ENCODE measurements at places on chromosomes 3 and 15. TPM values are rescaled to one million over a fixed set of nuclear protein-coding genes. Genes with fewer than 3 reads are reported as not detected.

The TRAT1 gene
- total RNA-seq: not detected

The COPG1 gene
- 171 TPM for total RNA-seq

The ASB14 gene
- total RNA-seq: not detected

The FOXB1 gene
- total RNA-seq: not detected

The RARB gene
- total RNA-seq: 3.8 TPM

The TAMM41 gene
- total RNA-seq: 3.5 TPM

The TM4SF18 gene
- 366 TPM for total RNA-seq

DNA sequence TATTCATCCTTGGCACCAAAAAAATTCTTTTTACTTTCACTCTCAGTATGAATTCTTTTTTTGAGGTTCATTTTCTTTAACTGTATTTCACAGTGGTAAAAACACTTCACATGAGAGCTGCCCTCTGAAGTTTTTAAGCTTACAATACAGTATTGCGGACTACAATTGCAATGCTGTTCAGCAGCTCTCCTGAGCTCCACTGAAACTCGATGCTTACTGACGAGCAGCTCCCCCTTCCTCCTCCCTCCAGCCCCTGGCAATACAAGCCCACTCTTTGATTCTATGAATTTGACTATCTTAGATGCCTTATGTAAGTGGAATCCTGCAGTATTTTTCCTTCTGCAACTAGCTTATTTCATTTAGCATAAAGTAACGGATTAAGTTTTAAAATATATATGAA, 183.4 kb downstream of the ADAMTS17 start:
- DNase-seq: no peak

DNA sequence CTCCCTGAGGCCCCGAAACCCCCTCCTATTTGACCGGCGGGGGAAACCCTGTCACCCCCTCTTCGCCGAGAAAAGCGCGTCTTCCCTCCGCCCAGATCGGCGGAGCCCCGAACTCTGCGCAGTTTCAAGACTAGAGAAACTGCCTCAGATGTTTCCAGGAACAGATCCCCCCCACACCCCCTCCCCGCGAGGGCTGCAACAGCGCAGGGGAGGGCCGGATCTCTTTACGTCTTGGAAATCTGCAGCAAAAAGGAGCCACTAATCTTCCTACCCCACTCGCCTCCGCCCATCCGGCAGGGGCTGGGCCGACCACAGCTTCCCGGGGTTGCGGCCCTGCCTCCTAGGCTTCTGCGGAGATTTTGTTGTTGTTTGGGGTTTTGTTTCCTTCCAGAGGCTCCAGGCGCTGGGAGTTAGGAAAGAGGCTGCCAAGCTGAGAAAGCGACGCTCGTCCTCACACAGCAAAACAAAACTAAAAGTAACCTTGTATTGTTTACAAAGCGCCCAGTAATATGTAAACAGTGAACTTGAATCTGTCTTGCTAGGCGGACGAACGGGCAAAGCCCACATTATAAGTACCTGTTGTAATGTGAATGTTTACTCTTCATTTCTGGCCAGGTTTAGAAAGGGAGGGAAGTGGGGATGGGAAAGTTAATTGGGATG, 2.2 kb downstream of the FOXB1 start:
- no peak for DNase-seq

GRCh38 chr3:111723293-111724215, 128.4 kb upstream of the ZBED2 start:
- DNase-seq: peak; percentile 72

DNA sequence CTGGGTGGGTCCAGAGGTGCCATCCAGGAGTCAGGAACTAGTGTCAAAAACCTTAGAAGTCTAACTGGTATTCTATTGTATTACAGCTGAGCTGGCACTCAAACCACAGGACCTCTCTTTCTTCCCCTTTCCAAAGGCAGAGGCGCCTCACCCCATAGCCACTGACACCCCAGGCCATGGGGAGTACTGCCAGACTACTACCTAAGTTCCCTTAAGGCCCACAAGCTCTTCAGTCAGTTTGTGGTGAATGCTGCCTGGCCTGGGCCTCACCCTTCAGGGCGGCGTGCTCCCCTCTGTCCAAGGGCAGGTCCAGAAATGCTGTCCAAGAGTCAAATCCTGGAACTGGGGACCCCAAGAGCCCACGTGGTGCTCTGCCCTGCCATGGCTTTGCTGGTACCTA, 43.0 kb upstream of the FGF7 start:
- no peak for DNase-seq

- DNase-seq: no peak
Measured at GRCh38 chr15:32802286-32802936, 84.6 kb downstream of the GREM1 start.

DNA sequence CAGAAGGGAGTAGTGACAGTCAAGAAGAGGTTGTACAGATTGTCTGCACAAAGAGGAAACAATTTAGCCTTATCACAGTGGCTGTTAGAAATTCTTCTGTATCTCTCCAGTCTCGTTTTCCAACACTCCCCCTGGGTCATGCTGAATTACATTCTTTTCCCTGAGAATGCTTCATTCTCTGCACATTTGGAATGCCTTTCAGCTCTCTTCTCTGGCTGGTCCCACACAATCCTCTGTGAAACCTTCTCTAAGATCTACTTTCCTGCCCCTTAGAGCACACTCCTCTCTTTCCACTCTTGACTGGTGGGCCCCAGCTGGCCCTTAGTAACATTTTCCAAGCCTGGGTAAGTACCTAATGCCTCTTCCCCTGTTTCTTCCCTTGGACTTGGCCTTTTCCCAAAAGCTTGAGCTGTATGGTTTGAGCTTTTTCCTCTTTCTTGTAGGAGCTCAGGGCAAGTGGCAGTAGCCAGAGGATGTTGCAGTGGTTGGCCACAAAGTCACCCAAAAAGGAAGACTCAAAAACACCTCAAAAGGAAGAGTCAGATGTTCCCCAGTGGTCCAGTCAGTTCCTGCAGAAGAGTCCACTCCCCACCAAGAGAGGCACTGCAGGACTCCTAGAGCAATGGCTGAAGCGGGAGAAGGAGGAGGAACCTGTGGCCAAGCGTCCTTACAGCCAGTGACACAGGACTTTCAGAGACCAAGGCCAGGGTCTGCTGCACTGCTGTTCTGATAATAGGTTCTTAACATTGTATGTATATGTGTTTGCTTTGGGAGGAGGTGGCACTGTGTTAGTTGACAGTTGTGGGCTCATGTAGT, 25.7 kb downstream of the HMCES start:
- DNase-seq: no peak

DNA sequence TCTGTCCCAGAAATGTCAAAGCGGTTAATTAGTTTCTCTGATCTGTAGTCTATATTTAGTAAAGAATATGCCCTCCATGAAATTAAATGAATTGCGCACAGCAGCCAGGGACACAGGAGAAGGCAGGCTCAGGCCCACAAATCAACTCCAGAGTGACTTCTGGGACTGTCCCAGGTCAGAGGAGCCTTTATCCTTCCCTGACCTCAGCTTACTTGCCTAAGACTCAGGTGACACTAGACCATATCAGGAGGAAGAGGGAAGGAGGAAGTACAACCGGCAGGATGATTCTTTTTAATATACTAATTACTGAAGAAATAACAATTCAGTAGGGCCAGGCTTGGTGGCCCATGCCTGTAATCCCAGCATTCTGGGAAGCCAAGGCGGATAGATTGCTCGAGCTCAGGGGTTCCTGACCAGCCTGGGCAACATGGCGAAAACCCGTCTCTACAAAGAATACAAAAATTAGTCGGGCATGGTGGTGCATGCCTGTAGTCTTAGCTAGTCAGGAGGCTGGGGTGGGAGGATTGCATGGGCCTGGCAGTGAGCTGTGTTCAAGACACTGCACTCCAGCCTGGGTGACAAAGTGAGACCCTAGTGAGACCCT, 1.8 kb upstream of the GPR15 start:
- no peak for DNase-seq

GRCh38 chr3:154753101-154753500, 323.1 kb upstream of the GPR149 start:
- no peak for DNase-seq

DNA sequence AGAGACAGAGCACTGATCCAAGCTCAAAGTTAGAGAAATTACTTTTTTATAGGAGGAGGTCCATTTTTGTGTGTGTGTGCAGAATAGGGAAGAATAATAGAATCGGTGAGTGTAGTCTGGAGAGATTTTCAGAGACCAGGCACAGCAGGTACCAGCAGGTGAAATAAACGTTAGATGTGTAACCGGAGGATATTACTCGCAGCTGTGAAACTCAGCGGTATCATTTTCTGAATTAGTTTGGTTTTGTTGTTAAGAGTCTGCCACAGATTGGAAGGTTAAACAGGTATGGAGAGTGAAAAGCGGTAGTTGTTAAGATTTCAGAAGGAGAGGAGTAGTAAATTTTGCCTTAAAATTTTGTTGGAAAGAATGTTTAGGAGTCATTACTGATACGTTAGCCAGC, 69.9 kb downstream of the RGMA start:
- no peak for DNase-seq

DNA sequence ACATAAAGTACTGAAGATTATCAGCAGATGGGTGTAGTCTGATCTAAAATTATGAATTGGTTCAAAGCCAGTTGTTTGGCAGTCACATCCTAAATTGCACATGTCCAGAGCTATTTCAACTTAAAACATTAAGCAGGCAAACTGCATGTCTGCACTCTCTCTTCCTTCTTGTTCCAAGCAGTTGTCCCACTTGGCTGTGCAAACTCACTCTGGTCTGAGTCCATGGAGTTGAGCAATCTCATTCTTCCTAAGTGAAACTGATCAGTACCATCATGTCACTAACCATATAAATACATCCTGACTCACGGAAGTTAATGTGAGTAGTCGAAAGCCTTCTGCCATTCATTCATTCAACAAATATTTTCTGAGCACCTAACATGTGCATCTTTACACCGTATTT, 353.0 kb downstream of the ROBO1 start:
- no peak for DNase-seq

- DNase-seq: no peak
Measured at GRCh38 chr3:84683493-84683892, 275.3 kb upstream of the CADM2 start.

DNA sequence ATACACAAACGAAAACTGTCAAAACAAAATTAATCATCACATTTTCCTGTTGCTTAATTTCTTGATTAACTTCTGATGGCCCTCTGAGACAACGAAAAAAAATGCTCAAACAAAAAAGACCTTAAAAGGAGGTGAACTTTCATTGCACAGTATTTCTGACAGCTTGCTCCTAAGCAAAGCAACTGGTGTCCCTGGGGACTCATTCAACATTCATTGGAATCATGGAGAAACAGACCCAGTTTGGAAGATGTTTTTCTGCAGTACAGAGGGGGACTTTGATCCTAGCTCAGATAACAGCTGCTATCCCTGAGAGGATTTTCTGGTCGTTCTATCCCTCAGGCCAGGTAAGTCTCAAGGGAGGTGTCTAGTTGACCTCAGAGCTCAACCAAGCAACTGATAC, 378.7 kb upstream of the ATP11B start:
- DNase-seq: no peak

GRCh38 chr15:43135351-43135750, 2.0 kb downstream of the TMEM62 start:
- DNase-seq: no peak

All from dermis microvascular lymphatic vessel endothelial cell (primary cell).